Calu3 (cell line): ENCODE measurements at places on chromosomes 6 and 20.

DNA sequence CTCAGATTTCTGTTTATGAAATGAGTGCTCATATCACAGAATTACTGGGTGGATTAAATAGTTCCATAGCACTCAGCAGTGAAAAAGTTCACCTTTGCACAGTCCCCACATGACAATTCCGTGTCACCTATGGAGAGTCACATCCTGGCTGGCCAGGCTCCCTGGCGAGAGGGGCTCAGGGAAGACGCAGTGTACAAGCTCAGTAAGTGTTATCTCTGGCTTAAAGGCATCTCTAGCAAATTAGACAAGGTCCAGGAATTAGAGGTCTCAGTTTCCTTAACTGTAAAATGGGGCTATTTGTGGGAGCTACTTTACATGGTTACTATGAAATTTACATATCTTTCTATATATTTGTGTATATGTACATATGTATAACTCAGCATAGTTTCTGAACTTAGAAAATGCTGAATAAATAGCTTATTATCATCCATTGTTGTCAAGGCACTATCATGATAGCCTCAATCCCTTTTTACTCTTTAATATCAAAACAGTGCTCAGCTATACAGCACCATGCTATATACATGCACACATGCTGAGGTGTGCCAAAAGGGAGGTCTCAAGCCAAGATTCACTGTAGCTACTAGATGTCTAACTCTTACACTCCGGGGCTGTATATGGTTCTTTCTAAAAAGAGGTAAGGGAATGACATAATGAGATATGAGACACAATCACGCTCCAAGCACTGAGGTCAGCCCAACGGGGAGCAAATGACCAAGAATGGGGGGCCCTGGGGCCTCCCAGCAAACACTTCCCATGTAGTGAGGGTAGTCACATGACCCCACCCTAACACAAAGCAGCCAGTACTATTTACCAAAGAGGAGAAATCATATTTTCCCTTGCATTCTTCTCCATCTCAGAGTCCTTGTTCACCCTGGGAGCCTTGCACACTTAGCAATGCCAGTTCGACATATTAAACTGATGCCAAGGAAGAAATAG, 59.4 kb downstream of the SLC22A23 start:
- no peak for DNase-seq
- peaks cover 3% of the 10 kb centered on the region for H3K36me3 ChIP-seq
- no peaks in the 10 kb centered on the region for H3K27me3 ChIP-seq
- H3K27ac ChIP-seq, result no peak overlapping the region
- peaks cover 13% of the 10 kb centered on the region for H3K4me1 ChIP-seq

DNA sequence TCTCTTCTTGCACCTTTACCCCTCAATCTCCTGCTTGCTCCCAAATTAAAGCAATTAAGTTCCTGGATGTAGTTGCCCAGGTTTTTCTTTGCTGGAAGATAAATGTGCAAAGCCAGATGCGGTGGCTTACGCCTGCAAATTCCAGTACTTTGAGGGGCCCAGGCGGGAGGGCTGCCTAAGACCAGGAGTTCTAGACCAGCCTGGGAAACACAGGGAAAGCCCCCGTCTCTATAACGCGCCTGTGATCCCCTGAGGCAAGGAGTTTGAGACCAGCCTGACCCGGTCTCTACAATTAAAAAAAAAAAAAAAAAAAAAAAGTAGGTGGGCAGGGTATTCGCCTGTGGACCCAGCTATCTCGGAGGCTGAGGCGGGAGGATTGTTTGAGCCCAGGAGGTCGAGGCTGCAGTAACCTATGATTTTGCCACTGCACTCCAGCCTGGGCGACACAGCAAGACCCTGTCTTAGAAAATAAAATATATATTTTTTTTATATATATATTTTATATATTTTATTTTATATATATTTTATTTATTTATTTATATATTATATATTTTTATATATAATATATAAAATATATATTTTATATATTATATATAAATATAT, 461 bp upstream of the DCDC2 start:
- peak overlapping the region; percentile 98 for H3K27ac ChIP-seq
- peak; percentile 26 for DNase-seq
- H3K4me3 ChIP-seq, result peak overlapping the region; percentile 97
- H3K4me1 ChIP-seq, result peaks cover 20% of the 10 kb centered on the region

DNA sequence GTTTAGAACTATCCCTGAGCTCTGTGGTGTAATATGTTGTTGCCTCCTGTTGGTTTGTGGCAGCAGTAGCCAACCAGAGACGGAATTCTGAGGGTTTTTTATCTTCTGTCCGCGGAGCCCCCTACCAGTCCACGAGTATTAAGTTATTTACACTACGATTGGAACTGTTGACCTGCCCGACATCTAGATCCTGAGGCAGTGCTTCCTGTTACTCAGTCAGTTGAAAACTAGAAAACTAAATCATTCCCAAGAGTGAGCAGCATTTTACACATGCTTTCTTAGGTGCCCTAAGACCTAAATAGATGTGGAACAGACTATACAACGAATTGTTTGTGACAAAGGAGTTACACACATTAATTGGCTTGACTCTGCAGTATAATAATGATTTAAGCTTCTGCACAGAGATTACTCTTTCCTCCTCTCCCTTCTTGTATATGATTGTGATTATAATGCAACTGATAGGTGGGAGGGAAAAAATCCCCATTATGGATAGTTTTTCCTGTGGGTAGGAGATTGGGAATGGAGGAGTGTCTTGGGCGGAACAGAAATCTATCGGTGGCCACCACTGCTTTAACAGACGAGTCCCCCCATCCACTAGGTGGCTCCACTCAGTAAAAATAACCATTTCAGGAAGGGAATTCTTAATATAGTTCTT, 1.7 kb downstream of the LOC128125822 start:
- peak; percentile 79 for DNase-seq
- H3K27me3 ChIP-seq, result no peaks in the 10 kb centered on the region
- peak overlapping the region; percentile 88 for H3K4me3 ChIP-seq
- peak overlapping the region; percentile 95 for H3K27ac ChIP-seq
- peaks cover 55% of the 10 kb centered on the region for H3K36me3 ChIP-seq
- peaks cover 11% of the 10 kb centered on the region for H3K4me1 ChIP-seq

GRCh38 chr6:26571592-26572296, 25.0 kb upstream of the ABT1 start:
- DNase-seq, result peak; percentile 81
- peaks cover 31% of the 10 kb centered on the region for H3K4me1 ChIP-seq
- peaks cover 42% of the 10 kb centered on the region for H3K36me3 ChIP-seq
- peak overlapping the region; percentile 98 for H3K27ac ChIP-seq

- H3K27ac ChIP-seq, result no peak overlapping the region
- DNase-seq, result no peak
- H3K4me1 ChIP-seq, result peaks cover 21% of the 10 kb centered on the region
These were observed 53.6 kb downstream of the SOBP start for GRCh38 chr6:107543567-107543966.

DNA sequence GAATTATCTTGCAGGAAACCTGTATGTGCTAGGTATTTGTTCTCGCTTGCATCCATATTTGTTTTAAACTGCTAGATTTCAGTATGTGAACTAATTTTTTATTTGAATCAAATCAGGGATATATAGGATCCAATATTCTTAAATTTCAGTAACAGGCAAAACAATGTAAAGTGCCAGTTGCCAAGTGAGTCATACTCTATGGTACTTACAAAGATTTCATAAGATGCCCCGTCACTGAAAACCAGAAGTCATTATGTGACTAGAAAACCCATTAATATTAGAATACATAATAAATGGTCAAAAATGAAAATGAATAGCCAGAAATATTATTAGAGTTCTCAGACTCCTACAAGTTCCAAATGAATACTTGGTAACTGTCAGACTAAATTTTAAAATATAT, 481.2 kb downstream of the TFAP2A start:
- no peaks in the 10 kb centered on the region for H3K27me3 ChIP-seq
- no peak overlapping the region for H3K27ac ChIP-seq
- DNase-seq, result no peak

DNA sequence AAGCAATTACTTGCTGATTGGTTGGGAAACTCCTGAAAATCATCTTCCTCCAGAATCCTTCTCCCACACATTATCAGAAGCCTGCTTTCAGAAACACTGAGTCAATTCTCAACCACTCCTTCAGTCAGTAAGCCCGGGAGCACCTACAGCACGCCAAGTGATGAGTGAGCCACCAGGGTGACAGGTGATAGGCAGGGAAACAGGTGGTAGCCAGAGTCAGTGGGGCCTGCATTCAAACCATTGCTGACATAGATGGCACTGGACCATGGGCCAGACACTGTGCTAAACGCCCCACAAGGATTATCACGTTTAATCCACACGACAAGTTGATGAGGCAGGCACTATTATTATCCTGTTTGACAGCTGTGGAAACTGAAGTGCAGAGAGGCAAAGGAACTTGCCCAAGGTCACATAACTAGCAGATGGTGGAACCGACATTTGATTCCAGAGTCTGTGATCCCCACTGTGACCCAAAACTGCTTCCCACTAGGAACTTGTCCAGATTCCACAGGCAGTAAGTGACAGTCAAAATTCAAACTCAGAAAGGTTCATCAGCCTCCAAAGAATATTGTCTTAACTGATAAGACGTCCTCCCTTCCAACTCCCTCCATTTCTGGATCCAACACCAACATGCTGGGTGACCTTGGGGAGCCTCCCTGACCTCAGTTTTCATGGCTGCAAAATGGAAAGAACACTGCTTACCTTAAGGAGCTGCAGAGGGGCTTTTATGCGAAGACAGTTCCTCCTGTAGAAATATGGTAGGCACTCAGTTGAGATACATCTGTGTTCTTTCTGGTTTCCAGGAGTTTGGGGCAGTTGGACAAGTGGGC, 23.9 kb upstream of the TOP1 start:
- DNase-seq, result no peak
- no peaks in the 10 kb centered on the region for H3K27me3 ChIP-seq
- peaks cover 57% of the 10 kb centered on the region for H3K4me1 ChIP-seq
- peak overlapping the region; percentile 99 for H3K27ac ChIP-seq
- peaks cover 27% of the 10 kb centered on the region for H3K36me3 ChIP-seq
- peak overlapping the region; percentile 56 for H3K4me3 ChIP-seq

DNA sequence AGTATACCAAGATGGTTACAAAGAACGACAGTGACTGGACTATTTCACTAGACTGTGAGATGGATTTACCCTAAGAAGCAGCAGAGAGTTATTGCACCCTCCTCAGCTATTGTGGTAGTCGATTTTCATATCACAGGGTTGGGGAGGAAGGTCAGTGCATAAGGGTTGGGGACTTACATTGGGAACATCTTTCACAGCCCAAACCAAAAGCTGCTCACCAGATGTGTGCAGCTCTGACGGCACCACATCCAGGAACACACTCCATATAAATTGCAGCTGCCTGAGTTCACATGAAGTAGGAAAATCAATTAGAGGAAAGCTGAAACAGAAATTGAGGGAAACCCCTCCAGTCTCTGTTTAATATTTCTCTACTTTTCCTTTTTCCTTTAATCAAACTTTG, 470.5 kb upstream of the NRSN1 start:
- no peak overlapping the region for H3K4me3 ChIP-seq
- no peak for DNase-seq
- H3K36me3 ChIP-seq, result no peaks in the 10 kb centered on the region
- H3K27ac ChIP-seq, result no peak overlapping the region

DNA sequence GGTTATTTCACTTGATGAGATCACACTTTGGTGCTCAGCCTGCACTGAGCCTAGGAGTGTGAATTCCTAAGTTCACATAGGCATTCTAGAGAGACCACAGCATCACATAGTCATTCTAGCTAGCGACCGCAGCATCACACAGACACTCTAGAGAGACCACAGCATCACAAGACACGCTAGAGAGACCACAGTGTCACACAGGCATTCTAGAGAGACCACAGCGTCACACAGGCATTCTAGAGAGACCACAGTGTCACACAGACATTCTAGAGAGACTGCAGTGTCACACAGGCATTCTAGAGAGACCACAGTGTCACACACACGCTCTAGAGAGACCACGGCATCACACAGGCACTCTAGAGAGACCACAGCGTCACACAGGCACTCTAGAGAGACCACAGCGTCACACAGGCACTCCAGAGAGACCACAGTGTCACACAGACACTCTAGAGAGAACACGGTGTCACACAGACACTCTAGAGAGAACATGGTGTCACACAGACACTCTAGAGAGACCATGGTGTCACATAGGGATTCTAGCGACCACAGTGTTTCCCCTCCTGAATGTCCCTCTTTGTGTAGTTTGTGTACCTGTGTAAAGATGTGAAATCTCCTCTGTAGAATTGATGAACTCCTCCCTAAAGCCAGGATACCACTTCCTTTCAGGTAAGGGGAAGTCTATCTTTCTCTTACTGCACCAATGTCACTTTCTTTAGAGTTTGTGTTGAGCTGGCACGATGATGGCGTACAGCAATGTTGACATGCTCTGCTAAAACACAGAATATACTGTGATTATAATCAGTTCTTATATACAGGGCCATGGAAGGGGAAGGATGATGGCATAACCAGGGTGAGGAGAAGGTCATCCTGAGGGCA, 169.4 kb downstream of the ZDHHC14 start:
- peak overlapping the region; percentile 73 for H3K27ac ChIP-seq
- H3K4me1 ChIP-seq, result peaks cover 30% of the 10 kb centered on the region
- no peak overlapping the region for H3K4me3 ChIP-seq
- no peaks in the 10 kb centered on the region for H3K27me3 ChIP-seq
- H3K36me3 ChIP-seq, result no peaks in the 10 kb centered on the region

DNA sequence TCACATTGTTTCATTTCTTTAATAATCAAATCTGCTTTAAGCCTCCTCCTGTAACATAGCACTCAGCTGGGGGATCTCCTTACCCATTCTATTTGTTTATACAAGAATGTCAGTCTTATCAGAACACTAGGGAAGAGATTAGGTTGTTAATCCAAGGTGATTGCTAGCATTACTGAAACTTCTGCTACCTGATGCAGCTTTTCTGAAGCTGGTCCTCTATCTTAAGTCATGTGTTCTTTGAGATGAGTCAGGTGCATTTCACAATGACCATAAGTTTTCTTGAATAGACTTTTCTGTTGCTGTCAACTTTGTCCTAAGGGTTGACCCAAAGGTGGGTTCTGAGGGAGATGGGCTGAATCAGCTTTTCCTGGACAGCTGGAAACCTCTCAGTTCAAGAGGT, 60.7 kb upstream of the SYNCRIP start:
- no peak overlapping the region for H3K4me3 ChIP-seq
- H3K36me3 ChIP-seq, result no peaks in the 10 kb centered on the region
- H3K27me3 ChIP-seq, result peaks cover 1% of the 10 kb centered on the region
- H3K27ac ChIP-seq, result no peak overlapping the region
- H3K4me1 ChIP-seq, result no peaks in the 10 kb centered on the region

GRCh38 chr6:28712982-28713381, 187.3 kb downstream of the GPX5 start:
- DNase-seq, result no peak
- no peaks in the 10 kb centered on the region for H3K27me3 ChIP-seq
- H3K27ac ChIP-seq, result no peak overlapping the region
- no peak overlapping the region for H3K4me3 ChIP-seq
- no peaks in the 10 kb centered on the region for H3K4me1 ChIP-seq
- no peaks in the 10 kb centered on the region for H3K36me3 ChIP-seq

GRCh38 chr6:11272491-11273192, 40.2 kb upstream of the NEDD9 start:
- no peaks in the 10 kb centered on the region for H3K27me3 ChIP-seq
- DNase-seq, result no peak
- H3K4me3 ChIP-seq, result no peak overlapping the region

DNA sequence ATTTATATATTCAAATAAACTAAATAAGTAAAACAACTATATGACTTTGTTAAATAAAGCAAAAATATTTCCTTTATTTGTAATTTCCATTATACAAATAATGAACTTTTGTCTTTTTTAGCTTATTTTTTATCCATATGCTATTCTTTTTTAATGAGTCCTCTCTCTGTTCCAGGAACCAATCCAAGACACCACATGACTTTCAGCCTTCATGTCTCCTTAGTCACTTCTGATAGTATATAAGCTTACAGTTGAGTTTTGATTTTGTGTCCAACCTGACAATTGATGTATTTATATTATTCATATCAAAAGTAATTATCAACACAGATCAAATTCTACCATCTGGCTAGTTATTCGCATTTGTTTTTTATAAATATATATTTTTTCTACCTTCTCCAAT, 582.3 kb upstream of the GJE1 start:
- peaks cover 37% of the 10 kb centered on the region for H3K4me1 ChIP-seq
- no peak overlapping the region for H3K27ac ChIP-seq
- no peak overlapping the region for H3K4me3 ChIP-seq
- no peak for DNase-seq
